ENCODE measurements at places on chromosomes 3 and 15.
A peak's percentile ranks its signal among the peaks of the same experiment; 100 is the strongest.

DNA sequence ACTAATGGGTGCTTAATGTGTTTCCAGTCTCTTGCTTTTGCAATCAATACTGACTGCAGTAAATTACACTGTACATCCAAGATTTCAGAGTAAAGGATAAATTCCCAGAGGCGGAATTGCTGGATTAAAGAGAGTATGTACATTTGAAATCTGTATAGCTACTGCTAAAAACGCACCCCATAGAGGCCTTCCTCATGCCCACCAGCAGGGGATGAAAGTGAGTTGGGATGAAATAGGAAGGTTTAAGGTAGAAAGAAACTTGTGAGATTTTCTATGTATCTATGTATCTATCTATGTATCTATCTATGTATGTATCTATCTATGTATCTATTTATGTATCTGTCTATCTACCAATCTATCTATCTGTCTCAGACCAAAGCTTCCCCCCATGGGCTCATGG is 28.4 kb downstream of the TMEM44 start:
- no peak for DNase-seq

DNA sequence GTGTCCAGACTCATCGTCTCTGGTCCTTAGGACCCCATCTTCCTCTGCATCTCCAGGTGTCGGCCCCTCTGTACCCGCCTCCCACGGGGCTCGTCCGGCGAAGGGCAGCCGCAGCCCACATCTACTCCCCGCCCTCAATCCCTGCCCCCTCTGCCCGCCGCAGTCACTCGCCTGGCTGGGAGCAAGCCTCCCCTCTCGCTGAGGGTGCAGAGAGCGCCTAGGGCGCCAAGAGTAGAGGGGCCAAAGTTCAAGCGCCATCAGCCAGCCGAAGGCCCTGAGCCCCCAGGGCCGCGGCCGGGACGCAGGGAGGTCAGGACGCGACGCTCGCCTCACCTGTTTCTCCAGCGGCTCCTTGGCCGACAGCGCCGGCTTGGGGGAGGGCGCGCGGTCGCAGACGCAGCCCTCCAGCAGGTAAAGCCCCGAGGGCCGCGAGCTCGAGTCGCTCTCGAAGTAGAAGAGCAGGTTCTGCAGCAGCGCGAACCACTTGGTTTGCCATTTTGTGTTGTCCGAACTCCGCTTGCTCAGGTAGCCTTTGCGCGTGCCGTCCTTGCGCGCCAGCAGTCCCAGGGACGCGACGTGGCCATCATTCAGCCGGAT is 592 bp downstream of the RASGRF1 start:
- DNase-seq, result no peak

GRCh38 chr3:27559835-27560234 is 75.7 kb upstream of the SLC4A7 start:
- DNase-seq, result no peak

GRCh38 chr15:47750030-47750739 is 32.9 kb downstream of the SEMA6D start:
- DNase-seq, result no peak

GRCh38 chr3:28376424-28376823 is 27.8 kb upstream of the AZI2 start:
- DNase-seq, result no peak

GRCh38 chr3:178718995-178719635 is 182.9 kb downstream of the KCNMB2 start:
- DNase-seq, result no peak

DNA sequence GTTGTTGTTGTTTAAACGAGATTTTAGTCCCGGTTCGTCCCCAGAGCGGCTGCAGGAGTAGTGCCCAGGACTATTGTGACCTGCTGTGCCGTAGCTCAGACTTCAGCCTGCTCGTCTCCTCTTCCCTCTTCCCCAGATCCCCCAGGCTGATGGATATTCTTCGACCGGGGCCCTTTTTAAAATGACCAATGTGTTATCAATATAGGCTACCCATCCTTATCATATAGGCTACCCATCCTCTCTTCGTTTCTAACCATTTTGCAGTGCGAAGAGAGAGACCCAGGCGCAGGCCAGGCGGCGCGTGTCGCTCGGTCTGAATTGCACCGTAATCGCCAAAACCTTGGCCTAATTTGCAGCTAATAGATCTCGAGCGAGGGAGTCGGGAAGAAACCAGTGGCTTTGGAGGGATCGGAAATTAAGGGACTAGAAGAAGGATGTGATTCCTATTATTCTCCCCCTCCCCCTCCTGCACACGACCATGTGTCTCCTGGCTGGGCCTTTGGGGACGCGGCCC is 23.0 kb downstream of the NR2F2 start:
- DNase-seq, result no peak

DNA sequence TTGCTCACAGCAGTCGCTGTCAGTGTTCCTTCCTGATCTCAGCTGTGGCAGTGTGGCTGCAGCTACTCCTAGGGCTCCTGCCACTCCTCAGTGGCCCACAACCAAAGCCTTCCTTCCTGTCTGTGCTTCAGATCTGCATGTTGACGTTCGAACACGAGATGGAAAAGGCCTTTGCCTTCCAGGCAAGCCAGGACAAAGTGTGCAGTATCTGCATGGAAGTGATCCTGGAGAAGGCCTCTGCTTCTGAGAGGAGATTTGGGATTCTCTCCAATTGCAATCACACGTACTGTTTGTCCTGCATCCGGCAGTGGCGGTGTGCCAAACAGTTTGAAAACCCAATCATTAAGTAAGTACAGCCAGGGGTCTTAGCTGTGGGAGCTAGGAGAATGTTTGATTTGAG is 17.8 kb downstream of the MKRN2 start:
- DNase-seq, result no peak

DNA sequence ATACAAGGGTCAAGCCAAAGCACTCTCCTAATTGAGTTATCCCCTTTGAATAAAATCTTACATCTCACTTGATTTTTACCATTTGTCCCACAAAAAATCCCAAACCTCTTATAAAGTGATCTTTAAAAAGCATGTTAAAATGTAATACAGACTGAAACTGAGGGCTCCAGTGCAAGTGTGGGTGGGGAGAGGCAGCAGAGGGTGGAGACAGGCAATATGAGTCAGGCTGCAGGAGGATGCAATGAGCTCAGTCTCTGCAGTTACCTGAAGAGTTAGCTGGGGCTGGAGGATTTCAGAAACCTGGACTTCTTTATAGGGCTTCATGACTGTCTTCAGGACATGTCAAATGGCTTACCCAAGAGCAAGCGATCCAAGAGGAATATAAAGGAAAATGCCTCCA is 14.2 kb upstream of the COLQ start:
- peak; percentile 16 for DNase-seq

DNA sequence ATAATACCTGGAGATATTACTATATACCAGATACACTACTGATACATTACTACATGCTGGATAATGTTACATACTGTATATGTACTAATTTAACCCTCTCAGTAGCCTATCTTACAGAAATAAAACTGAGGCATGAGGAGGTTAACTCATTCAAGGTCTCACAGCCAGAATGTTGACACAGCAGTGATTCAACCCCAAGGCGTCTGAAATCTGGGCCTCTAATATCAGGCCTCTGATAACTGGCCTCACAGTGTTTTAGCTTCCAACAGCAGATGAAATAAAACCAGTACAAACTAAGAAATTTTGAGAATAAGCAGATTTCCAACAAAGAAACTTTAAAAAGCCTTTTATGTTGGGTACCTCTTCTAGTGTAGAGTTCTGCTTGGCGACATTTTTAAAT is 23.4 kb downstream of the DZIP1L start:
- no peak for DNase-seq

DNA sequence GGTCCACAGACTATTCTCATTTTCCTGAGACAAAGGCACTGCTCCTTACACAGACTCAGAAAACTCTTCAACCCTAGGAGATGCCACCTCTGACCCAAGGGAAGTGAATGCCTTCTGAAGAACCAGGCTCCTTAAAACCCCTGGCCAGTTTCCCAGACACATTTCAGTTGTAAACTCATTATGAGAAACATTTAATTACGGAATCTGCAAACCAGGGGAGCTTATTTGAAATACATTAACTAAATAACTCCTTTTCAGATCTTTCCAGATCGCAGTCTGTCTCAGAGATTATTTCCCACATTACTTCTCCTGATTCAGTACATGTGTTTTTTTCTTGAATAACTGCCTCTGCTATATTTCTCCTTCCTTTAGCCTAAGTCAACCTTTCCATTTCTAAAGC is 17.6 kb downstream of the MYO5A start:
- DNase-seq, result no peak

DNA sequence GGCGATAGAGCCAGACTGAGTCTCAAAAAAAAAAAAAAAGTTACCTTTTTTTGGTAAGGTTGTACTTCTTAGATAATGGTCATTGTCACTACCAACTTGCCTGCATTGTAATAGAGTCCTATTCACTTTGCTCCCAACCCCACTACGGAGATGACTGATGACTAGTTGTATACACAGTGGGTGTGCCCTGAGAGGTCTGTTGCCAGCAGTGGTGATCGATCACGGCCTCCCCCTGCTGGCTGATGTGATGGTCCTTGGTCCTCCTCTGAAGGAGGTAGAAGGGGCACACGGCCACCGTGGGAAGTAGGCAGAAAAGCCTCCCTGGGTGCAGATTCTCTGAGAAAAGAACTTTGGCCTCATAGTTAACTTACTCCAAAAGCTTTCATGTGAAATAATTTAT is 10.7 kb downstream of the GCNT3 start:
- peak; percentile 4 for DNase-seq

DNA sequence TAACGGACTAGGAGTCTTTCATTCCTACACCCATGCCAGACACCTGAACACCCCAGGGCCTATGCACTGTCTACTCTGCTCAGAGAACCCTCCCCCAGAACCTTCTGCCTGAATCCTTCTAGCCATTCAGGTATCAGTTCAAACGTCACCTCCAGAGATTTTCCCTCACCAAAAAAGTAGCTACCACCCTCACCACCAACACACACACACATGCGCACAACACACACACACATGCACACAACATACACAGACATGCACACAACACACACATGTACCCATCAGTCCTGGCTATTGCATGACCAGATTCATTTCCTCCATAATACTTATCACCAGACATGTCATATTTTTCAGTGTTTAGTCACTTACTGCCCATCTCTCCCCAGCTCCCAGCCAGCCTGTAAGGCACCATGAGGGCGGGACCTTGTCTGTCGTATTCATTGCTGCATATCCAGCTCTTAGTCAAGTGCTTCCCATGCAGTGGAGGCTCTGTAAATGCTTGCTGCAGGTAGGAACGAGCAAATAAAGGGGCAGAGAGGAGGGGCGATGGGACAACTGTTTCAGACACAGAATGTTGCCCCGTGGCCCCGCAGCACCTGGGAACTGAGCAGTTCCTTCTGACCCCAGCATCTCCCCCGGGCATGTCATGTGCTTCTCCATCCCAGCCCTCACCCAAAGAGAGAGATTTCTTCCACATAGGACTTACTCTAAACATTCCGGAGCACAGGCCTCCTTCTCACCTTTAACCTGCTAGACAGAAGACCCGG is 29.2 kb downstream of the XXYLT1 start:
- DNase-seq, result no peak

DNA sequence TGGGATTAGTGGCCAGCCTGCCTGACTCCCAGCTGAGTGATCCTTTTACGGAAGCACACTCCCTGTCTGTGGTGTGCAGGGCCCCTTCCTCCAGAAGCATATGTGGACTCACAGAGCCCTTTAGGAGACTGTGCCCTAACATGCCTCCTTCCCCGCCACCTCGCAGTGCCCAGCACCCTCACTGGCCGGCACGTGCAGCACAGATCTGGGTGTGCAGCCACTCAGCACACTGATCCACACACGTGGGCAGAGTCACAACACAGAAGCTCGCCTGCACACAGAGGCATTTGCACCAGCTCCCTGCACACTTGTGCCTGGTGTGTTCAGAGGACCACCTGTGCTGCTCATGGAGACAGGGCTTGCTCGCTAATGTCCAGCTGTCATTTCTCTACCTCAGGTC is 23.6 kb upstream of the CSPG4 start:
- DNase-seq, result no peak

GRCh38 chr3:131597816-131598215 is 95.0 kb upstream of the MRPL3 start:
- DNase-seq, result no peak

GRCh38 chr3:111729087-111729846 is 129.8 kb upstream of the PHLDB2 start:
- no peak for DNase-seq

DNA sequence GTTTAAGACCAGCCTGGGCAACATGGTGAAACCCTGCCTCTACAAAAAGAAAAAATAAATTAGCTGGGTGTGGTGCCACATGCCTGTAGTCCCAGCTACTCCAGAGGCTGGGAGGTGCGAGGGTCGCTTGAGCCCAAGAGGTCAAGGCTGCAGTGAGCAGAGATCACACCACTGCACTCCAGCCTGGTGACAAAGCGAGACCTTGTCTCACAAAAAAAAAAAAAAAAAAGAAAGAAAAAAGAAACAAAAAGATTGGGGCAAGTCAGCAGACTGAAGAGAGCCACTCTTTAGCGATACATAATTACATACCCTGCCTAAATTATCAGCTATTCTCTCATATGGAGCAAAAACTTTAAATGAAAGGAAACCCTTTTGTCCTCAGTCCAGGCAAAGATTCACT is 53.6 kb upstream of the MAP3K13 start:
- DNase-seq, result no peak

- no peak for DNase-seq
Observed at GRCh38 chr3:108414007-108414406, 96.4 kb downstream of the MYH15 start.

- DNase-seq, result no peak
Observed at GRCh38 chr3:114025451-114025850, 30.9 kb downstream of the CCDC191 start.

GRCh38 chr15:34241376-34242330 is 16.8 kb downstream of the EMC4 start:
- DNase-seq, result no peak

- DNase-seq, result no peak
Observed at GRCh38 chr3:66242788-66243464, 22.1 kb downstream of the SLC25A26 start.

GRCh38 chr3:57756528-57757401 is 656 bp downstream of the SLMAP start:
- DNase-seq, result peak; percentile 19

GRCh38 chr15:51108933-51109550 is 14.3 kb upstream of the TNFAIP8L3 start:
- DNase-seq, result no peak

DNA sequence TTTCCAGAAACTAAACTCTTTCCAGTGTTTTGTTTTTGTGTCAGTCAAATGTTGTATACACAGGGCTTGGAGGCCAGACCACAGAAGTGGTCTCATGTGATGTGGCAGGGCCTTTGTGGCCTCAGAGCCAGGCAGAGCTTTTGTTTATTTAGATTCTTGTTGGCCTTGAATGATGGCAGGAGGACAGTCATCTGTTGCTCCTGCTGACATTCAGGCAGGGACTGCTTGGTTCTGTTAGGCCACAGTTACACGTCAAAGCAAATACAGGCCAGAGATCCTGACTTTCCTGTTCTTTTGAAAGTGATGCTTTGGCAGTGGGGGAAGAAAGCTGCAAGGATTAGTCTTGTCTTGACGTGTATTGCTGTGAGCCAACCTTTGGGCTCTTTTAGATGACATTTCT is 325.1 kb downstream of the CACNA2D3 start:
- DNase-seq, result no peak

- no peak for DNase-seq
Observed at GRCh38 chr3:161640181-161640580, 143.6 kb downstream of the OTOL1 start.

GRCh38 chr3:54949491-54950044 is 21.7 kb upstream of the LRTM1 start:
- no peak for DNase-seq

- no peak for DNase-seq
Observed at GRCh38 chr15:64438653-64439447, 21.5 kb upstream of the ZNF609 start.
